Right ventricle myocardium inferior (tissue), 1 donor: ENCODE measurements at places on chromosomes 6 and 20.

DNA sequence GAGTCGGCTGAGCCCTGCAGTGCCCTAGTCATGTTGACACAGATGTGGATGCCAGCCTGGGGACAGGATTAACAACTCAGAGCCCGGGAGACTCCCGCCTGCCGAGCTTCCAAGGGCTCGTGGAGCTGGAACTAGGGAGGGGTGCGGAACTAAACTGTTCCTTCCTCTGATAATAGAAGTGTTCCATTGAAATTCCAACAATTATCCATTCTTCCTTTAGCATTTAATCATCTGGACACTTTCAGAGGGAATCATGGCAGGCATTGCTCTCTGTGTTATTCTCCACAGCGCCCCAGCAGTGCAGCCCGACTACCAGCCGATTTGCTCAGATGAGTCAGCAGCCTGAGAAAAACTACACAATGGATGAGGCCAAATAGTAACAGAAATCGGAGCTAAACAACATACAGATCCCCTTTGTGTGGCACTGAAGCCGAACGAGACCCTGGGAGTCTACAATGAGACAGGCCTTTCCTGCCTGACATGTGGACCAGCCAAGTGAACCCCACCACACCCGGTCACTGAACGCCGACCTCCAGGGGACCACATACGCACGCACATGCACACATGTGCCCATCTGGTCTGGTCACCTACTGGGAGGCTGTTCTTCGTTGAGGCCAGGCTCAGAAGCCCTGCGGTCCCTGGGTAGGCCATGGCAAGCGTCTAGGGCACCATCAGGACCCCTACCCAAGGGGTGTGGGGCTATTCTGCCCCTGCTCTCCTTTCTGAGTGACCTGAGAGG, 238.4 kb upstream of the AFDN start:
- DNase-seq: no peak

DNA sequence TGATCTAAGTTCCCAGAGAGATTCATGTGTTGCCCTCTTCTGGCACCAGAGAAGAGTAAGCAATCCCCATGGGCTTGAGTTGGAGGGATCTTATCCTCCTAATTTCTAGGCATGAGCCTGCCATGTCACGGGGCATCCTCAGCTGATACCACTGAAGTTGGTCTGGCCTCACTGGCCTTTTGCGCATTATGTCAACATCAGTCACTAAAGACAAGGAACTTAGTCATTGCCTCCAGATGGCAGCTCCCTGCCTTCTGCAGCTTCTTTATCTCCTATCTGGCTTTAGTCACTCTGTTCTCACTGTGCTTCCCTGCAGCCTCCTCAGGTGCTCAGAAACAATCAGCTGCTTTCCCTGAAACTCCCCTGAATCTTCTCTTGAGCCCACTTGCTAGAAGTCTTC, 312.2 kb downstream of the ADGRG6 start:
- no peak for DNase-seq

DNA sequence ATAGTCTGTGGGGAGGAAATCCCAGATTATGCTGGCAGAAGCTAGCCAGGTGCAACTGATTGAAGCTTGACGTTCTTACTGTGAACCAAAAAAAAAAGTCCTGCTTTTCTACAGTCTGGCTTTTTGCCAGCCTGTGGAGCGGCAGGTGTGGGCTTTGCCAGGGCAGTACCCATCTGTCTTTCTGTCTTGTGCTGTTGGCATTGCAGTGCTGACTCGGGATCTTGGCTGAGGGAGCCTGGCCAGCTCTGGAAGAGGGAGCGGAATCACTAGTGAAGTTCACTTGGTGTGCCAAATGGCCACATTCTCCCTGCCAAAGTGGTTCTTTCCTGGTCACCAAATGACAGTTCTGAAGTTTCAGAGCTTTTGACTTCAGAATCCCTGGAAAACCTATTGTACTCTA, 5.0 kb downstream of the KIF3B start:
- peak; percentile 79 for DNase-seq

DNA sequence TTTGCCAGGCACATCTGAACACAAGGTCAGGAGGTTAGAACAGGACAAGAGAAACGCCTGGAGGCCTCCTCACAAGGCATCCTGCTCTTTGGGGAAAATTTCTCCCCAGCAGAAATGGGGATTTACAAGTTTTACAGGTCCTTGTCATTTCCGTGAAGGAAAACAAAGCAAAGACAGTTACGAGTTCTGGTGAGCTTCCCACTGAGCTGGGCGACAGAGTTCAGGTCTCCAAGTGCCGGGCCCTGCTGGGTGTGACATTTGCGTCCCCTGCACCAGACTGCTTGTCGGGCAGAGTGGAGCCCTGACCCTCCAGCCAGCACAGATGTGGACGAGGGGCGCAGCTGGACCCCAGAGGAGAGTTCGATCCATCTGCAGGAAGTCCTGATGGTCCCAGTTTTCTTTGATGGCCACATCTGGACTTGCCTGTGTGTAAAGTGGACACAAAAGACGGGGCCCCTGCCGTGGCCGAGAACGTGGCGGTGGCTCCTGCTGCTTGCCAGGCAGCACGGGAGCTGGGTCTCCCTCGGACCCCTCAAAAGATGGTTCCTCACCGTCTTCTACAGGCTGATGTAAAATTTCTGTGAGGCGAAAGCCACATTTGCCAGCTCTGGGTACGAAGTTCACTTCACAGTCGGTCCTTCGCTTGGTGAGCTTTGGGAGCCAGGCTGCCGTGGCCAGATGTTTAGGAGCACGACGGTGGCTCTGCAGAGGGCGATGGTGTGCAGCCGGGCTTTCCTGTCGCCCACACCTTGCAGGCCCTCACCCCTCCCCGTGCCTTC, 5.2 kb upstream of the ADRM1 start:
- peak; percentile 53 for DNase-seq

DNA sequence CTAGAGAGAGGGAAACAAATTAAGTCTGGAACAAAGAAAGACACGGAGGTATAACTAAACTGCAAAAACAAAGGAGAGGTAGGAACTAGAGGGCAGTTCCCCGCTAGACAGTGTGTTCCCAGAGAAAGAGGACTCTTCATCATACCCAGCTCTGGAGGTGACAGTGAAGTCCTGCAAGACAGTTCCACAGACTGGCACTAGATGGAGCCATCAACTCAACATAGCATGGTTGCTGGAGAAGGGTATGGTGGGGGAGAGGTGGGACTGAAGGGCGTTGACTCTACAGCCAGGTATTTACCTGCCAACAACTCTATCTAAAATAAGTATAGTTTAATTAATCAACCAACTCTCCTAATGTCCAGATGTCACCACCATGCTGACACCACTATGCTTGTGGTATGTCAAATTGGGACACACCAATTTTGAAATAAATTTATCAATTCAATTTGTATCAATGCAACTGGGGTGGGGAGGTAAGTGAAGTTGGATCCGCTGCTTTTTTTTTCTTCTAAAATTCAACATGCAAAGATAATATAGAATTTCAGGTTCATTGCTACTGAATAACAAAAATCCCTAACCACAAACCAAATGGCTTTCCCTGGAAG, 9.7 kb downstream of the BACH2 start:
- no peak for DNase-seq

DNA sequence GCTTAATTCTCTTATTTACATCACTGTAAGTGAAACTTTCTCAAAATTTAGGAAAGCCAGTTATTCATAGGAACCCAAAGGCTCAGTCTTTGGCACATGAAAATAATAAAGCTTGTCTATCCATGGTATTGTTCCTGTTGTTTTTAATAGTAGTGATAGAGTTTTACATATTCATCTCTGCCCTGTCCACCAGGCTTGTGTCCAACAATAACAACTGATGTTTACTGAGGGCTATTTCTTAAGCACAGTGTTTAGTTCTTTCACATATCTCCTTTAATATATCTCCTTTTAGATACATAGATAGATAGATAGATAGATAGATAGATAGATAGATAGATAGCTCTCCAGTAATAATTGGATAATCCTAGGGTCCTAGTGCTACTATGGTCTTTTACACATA, 34.2 kb downstream of the FOXQ1 start:
- DNase-seq: no peak

- no peak for DNase-seq
Observed at GRCh38 chr6:150304429-150304828, 64.4 kb upstream of the IYD start.

DNA sequence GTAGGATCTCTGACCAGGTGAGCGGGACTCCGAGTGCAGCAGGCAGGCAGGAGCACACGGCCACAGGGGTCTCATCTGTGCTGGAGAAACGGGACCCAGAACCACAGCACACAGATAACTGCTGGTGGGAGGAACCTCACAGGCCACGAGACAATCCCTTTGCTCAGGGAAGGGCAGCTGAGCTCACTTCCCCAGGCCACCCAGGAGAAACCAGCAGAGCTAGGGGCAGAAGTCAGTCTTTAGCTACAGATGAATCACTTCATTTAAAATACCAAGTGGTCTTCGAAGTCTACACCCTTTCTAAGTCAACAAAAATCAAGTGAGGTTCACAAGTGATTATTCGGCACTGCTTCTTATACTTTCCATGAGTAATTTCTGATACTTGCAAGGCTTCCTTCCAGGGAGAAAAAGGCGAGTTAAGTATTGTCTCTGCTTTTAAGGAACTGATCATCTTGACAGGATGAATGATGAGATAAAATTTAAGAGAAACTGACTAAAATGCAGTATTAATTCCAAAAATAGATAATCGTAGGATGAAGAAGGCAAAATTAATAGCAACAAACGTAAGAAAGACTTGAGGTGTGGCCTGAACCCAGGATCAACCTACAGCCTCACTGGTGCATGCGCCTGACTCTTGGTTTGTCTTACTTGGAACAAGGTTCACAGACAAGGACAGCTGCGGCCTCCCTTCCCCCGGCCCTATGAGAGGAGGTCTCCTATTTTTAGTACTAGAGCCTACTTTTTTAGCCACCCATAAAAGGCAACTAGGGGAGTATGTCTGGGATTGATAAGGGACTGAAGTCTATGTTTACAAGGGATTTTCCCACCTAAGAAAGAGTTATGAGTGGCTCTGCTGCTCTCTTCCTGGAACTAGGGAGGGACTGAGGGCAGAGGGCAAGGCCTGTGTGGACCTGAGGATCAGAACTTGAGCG, 233.6 kb downstream of the TTLL2 start:
- DNase-seq: no peak

DNA sequence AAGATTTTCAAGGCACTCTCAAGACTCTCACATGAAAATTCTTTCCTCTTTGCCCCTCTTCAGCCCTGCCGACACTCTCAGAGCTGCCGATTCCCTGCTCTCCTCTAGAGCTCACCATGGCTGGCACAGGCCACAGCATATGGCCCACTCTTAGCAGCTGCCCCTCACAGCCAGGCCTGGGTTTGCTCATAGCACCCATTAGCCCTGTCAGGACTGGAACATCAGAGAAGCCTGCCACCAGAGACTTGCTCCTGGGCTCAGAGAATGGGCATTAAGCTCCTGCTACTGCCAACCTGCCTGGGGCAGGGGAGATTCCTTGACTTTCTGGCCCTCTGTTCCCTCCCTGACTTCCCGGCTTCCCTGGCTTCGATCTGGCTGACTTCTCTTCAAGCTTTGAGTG, 96.7 kb downstream of the LRFN2 start:
- no peak for DNase-seq

DNA sequence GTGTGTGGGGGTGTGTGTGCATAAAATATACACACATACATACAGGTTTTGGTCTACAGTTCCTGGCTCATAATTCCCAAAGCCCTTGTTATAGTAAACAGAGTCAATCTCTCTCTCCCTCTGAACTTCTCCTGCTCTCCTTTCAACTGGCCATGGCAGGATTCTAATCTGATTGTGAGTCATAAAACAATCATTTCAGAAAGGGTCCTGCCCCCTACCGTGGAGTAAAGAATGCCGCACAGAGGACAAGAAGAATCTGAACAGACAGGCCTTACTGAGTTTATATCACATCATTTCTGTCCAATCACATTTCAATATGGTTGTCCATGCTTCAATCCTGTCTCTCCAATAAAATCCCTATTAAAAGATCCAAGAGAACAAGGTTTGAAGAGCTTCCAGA, 416.9 kb downstream of the FRK start:
- DNase-seq: no peak

DNA sequence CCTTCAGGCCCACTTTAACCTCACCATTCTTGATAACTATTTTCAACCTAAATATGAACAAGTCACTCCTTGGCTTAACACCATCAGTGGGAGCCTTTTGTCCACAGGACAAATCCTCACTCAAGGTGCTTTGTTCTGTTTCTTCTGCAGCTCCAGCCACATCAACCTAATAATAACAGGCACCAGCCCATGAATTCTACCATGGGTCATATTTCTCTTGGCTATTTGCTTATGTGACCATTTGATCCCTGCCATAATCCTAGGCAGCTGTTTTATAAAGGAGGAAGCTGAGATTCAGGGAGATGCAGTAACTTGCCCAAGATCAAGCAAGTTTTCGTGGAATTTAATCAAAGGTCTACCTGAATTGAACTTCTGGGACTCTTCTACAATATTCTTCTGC, 561.3 kb downstream of the DHX35 start:
- no peak for DNase-seq

GRCh38 chr6:36389353-36389752, 1.9 kb upstream of the ETV7 start:
- DNase-seq: no peak

- no peak for DNase-seq
Observed at GRCh38 chr6:47967843-47968242, 143.2 kb downstream of the PTCHD4 start.

GRCh38 chr6:7642791-7643190, 52.8 kb downstream of the SNRNP48 start:
- no peak for DNase-seq

GRCh38 chr6:13554929-13555333, 19.5 kb upstream of the SIRT5 start:
- no peak for DNase-seq

GRCh38 chr6:87529221-87529620, 56.4 kb downstream of the SLC35A1 start:
- DNase-seq: no peak

GRCh38 chr6:42978487-42978838, 518 bp downstream of the PEX6 start:
- DNase-seq: no peak

DNA sequence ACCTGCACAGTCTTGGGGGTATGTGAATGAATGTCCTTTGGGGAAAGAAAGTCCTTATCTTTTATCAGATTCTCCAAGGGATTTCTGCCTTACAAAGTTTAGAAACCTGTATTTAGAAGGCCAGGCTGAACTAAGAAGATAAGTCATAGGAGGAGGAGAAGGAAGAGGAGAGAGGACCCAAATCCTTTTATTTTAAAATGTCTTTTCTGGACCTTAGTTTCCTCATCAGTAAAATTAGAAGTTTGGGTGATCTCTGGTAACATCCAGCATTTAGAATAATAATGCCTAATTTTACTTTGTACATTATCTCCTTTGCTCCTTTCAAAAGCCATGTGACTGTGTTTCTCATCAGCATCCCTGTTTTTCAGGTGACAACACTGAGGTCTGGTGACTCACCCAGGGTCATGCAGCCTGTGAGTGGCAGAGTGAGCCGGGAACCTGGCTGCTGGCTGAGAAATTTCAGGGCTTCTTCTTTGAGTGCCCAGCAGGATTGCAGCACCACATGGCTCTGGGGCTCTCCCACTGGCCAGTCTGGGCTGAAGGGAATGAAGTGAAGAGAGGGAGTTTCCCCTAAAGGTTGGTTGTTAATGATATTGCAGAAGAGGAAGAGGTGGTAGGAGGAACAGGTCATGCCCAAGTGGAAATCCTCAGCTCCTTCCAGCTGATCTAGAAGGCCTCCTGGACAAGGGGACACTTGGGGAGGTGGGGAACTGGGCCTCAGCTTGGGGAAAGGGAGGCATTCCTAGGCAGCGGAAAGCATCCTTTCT, 34.0 kb downstream of the VEGFA start:
- DNase-seq: peak; percentile 45

- DNase-seq: no peak
Observed at GRCh38 chr20:16541878-16542277, 31.4 kb downstream of the KIF16B start.

GRCh38 chr6:129252377-129253071, 369.6 kb downstream of the LAMA2 start:
- DNase-seq: no peak

GRCh38 chr6:46437671-46438221, 53.5 kb downstream of the RCAN2 start:
- no peak for DNase-seq
